ENCODE measurements at places on chromosomes 16 and 17.

DNA sequence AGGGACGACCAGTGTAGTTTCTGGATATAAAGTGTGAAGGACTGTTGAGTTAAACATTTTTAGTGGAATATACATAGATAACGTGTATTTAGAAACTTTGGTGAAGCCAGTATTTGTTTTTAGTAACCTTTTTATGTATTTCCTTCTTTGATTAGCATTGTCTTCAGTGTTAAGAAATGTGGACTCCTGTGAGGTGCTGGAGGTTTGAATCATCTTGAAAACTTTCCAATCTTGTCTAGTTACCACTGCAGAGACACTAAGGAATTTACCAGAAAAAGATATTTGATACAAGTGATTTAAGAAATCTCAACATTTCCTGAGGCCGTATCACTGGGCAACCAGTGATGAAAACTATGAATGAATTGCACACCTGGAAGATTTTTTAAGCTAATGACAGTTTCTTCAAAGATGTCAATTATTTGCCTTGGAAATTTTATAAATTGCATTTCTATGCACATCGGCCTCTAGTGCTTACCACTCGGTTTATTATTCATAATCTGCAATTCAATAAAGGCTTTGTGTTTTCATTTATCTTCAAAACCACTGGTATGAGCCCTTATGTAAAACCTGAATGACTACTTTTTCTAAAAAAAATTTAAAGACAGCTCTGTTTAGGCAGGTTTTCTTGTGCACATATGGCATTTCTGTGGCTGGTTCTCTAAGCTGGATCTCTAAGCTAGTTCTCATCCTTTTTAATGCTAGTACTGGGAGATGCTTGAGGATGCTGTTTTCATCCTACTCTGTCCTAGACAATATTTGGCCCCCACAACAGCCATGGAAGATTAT is 31.4 kb upstream of the ADCY7 start:
- DNase-seq: no peak

DNA sequence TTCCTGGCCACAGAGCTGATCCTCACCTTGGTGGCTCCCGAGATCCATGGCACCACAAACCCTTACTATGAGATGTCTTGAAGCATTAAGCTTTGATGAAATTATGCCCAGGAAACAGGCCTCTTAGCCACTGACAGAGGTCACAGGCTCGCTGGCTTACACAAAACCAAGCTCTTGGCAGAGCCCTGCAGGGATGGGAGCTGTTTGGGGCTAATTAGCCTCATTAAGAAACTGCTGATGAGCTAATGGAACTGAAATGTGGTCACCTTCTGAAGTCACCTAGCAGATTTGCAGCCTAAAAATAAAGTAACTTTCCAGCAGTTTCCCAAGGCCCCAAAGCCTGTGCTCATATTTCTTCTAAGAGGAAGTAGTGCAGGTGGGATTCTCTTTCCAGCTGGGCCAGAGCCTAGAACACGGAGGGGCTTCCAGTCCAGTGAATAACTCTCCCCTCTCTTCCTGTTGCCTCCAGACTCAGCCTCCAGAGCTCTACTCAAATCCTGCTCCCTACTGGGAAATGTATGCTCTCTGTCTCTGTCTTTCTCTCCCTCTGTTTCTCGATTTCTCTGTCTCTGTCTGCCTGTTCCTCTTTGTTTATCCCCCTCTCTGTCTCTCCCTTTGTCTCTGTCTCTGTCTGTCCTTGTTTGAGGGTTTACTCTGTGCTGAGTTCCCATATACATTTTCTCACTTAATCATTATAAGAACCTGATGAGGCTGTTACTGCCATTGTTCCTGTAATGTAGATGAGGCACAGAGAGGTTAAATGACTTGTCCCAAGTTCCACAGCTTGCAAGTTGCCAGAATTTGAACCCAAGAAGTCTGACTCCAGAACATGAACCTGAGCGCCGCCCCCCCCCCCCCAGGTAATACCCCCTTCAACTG is 338.9 kb downstream of the CA10 start:
- no peak for DNase-seq

DNA sequence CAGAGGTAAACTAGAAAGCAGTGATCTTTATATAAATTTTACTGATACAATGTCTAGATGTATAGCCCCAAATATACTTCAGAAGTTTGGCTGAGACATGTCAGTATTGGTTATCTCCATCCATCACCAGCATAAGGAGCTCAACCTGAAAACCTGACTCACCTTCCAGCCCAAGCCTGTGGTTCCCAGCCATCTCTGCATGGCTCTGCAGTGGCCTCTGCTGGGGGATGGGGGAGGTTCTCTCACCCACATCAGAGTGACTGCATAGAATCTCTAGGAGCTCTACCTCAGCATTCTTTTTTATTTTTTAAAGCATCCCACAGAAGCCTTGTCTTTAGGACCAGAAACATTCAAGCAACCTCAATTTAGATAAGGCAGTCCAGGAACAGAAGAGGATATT is 27.3 kb downstream of the USP7 start:
- no peak for DNase-seq

- DNase-seq: no peak
Observed at GRCh38 chr17:66583112-66583748, 251.7 kb upstream of the CACNG5 start.

Measured in GM12891 (cell line).